GF-D8 (cell line): ENCODE measurements at places on chromosomes 5 and 9.

GRCh38 chr9:20988671-20989315 lies 42.6 kb downstream of the HACD4 start:
- DNase-seq, result no peak

GRCh38 chr5:126354858-126355731 lies 68.1 kb upstream of the GRAMD2B start:
- DNase-seq, result no peak

DNA sequence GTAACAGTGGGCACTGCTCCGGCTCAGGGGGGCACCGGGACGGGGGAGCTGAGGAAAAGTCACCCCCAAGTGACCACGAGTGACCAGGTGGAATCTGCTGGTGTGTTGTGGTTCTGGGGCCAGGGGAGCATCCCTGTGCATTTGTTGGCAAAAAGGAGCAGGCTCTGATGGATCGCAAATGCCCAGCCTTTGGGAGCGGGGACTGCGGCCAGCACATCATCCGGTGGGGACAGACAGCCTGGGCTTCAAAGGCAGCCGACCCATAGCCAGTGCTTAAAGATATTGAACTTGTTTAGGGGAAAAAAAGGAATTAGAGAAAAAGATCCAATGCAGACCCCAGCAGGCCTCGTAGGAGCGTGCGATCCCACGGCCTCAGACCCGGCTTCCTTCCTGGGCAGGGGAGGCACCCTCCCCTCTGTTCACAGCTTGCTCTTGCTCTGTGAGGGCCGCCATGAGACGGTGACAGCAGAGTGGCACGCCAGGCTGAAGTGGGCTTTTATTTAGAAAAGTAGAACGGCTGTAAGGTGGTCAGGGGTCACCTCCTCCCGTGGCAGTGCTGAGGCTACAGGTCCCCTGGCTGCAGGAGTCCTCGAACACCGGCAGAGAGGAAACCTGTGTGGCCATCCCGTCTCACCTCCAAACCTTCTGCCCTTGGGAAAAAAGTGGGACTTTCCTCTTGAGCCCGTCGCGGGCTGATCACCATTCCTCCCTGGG lies 41.2 kb downstream of the COL5A1 start:
- DNase-seq, result no peak

- no peak for DNase-seq
Observed at GRCh38 chr5:143101121-143101520, 302.4 kb downstream of the NR3C1 start.

DNA sequence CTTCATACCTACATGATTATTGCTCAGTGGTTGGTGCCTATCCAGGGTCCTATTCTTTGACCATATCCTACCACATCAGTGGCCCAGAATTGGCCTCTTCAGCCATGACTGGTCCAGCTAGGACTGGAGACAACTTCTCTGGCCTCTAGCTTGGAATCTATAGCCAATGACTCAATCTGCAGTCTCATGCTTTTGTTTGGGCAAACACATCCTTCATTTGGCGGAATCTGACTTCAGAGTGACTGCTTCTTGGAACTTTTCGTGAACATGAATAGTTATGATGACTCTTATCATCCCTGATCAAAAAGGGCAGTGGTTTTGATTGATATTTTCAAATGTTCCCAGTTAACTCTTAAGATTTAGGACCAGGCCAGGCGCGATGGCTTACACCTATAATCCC lies 134.1 kb downstream of the PAPPA start:
- no peak for DNase-seq
